ENCODE measurements at places on chromosomes 6 and 20.

DNA sequence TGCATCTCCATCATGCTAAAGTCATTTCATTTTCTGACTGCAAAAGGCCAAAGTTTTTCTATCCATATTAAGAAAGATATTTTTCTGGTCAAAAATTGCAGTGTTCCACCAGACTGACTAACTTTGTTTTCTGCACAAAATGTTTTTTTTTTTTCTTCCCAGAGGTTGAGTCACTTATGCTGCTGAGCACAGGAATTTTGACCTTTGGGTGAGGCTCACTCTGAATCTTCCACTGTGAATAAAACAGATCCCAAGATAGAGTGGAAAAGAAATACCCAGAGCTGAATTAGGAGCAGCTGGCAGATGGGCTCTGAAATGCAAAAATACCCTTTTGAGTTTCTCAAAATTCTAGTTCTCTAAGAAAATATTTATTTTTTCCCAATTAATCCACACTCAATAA, 996.8 kb downstream of the KIF16B start:
- DNase-seq, result no peak

- DNase-seq, result no peak
Measured at GRCh38 chr6:12163149-12163548, 127.0 kb upstream of the EDN1 start.

- no peak for DNase-seq
Measured at GRCh38 chr6:14903176-14904038, 342.5 kb upstream of the JARID2 start.

DNA sequence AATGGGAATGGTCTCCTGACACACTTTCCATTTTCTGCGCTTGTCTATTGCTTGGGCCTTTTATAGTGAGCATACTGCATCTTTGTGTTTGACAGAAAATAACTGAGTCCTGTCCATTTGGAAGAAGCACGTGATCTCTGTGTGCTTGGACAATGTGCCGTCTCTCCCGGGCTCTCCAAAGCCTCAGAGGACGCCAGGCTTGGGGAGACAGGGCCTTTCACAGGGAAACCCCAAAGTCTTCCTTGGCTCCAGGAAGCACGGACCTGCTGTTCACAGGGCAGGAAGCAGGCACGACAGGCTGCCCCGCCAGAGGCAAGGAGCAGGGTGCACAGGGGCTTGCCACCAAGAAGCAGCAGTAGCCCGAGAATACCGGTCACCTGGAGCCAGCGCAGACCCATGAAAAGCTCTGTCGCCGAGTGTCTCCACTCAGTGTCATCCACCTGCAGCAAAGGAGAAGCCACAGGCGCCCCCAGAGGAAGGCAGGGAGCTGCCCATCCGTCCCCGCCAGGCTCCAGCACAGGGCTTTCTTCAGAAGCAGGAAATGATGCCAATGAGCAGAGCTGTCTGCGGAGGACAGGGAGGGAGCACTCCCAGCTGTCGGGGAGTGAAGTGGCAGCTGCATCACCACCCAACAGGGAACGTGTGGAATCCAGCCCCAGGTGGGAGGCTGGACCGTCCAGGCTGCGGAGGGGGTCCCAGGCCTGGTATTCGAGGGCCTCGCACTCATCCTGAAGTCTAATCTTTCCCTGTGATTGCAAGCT, 135.1 kb downstream of the AGPAT4 start:
- DNase-seq, result no peak

DNA sequence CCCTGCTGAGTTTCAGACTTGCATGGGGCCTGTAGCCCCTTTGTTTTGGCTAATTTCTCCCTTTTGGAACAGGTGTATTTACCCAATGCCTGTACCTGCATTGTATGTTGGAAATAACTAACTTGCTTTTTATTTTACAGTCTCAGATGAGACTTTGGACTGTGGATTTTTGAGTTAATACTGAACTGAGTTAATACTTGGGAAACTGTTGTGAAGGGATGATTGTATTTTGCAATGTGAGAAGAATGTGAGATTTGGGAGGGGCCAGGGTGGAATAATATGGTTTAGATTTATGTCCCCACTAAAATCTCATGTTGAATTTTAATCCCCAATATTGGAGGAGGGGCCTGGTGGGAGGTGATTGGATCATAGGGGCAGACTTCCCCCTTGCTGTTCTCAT, 99.1 kb upstream of the IRAK1BP1 start:
- no peak for DNase-seq

GRCh38 chr6:168650671-168651111, 209.7 kb downstream of the SMOC2 start:
- no peak for DNase-seq

DNA sequence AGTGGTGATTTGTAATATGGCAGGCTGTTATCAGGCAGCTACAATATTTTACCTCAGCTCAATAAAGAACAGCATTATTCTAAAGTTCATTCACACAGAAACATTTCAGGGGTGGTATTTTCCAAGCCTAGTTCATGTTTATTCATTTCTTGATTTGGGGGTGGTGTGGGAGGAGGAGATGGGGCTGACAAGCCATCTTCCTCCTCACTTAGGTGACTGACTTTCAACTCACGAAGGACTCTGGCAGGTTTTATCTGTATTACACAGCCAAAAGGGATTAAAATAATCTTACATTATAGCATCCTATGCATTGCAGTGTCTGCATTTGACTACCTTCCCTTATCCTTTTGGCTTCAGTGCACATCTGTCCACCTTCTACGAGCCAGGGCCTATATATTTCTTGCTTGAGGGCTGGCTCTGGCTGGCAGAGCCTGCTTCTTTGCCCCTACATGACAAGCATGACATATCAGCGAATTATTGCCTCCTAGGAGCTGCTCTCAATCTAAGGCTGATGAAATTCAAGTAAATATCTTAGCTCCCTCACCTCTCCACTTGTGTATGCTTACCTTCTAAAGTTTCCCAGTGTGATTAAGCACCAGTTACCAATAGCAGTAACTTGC, 20.0 kb downstream of the KHDRBS2 start:
- DNase-seq, result no peak

DNA sequence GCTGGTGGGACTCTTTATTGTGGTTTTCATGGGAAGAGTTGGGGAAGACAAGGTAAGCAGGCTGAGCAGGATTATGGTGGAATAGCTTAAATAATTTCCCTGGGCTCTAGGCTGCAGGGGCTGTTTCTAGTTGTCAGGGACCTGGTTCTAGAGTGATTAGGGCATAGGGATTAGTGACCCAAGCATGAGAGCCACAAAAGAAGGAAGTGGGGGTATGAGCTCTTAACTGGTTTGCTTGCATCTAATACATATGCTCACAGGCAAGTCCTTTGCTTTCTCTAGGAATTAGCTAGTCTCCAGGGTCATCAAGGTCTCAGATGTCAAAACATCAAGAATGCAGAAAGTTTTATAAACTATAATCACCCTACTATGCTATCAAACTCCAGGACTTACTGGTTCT, 67.5 kb upstream of the NRN1 start:
- no peak for DNase-seq

- DNase-seq, result no peak
Measured at GRCh38 chr6:62283796-62284411, 2.1 kb downstream of the KHDRBS2 start.

DNA sequence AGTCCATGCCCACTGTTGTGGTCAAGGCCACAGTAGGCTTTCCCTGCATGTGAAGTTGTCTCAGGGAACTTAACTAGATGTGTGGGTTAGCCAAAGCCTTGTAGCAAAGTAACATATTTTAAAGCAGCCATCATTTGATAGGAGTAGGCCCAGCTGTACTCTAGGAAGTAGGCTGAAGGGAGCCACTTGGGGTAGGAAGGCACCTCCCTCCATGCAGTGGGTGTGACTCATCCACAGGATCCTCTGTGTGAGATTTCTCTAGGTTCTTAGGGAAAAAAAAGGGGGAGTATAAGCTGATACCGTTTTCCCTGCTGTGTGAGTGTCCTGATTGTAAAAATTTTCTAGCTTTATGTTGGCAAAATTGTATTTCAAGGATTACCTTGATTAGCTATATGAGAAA, 44.7 kb downstream of the VAPB start:
- no peak for DNase-seq

- no peak for DNase-seq
Measured at GRCh38 chr20:57256908-57257307, 9.5 kb downstream of the BMP7 start.

Data from stimulated activated CD4-positive, alpha-beta T cell treated with anti-CD3 and anti-CD28 coated beads, Interleukin-4, amount 100 ng/mL, for 24 hours (primary cell).